ENCODE measurements at places on chromosomes 7 and 10. TPM values are rescaled to one million over a fixed set of nuclear protein-coding genes. Genes with fewer than 3 reads are reported as not detected.

Gene RAB19
- total RNA-seq: 1.5 TPM

Gene SYCE1
- 3.2 TPM for total RNA-seq

Gene AEBP1
- total RNA-seq: 411 TPM

Gene DYNC1I1
- total RNA-seq: 12.1 TPM

Gene ASAH2B
- 1.6 TPM for total RNA-seq

Gene C10orf105
- total RNA-seq: 0.28 TPM

Gene PIP
- total RNA-seq: 4.9 TPM

GRCh38 chr10:61852261-61852660 is 49.2 kb upstream of the ARID5B start:
- no peak overlapping the region for H3K4me3 ChIP-seq
- no peaks in the 10 kb centered on the region for H3K27me3 ChIP-seq
- no peaks in the 10 kb centered on the region for H3K36me3 ChIP-seq
- no peak for DNase-seq
- no peak overlapping the region for H3K27ac ChIP-seq

- H3K4me3 ChIP-seq: no peak overlapping the region
- DNase-seq: no peak
- H3K27ac ChIP-seq: no peak overlapping the region
- no peaks in the 10 kb centered on the region for H3K27me3 ChIP-seq
- H3K36me3 ChIP-seq: no peaks in the 10 kb centered on the region
- H3K4me1 ChIP-seq: no peaks in the 10 kb centered on the region
Observed at GRCh38 chr10:90635111-90635765, 222.6 kb downstream of the HTR7 start.

DNA sequence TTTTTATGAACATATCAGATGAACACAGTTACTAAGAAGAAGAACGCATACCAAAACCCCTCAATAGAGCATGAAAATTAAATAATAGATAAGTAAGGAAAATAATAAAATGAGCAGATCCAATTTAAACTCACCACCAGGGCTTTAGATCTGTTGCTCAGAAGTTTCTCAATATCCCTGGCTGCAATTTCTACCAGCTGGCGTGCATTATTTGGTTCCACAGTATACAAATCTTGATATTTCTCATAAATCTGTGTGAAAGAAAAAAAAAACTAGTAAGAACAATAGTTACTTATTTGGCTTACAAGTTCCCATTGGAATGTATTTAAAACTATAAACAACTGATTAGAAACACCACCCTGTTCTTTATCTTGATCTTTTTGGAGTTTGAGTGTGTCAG is 108.6 kb downstream of the CACNA2D1 start:
- no peaks in the 10 kb centered on the region for H3K36me3 ChIP-seq
- DNase-seq: no peak
- no peaks in the 10 kb centered on the region for H3K4me1 ChIP-seq
- no peak overlapping the region for H3K4me3 ChIP-seq
- H3K27ac ChIP-seq: no peak overlapping the region
- H3K27me3 ChIP-seq: no peaks in the 10 kb centered on the region
